Naive B cell (primary cell): ENCODE measurements at places on chromosomes 4 and X.

GRCh38 chr4:102612824-102613366 lies 111.7 kb downstream of the NFKB1 start:
- DNase-seq = peak; percentile 29

DNA sequence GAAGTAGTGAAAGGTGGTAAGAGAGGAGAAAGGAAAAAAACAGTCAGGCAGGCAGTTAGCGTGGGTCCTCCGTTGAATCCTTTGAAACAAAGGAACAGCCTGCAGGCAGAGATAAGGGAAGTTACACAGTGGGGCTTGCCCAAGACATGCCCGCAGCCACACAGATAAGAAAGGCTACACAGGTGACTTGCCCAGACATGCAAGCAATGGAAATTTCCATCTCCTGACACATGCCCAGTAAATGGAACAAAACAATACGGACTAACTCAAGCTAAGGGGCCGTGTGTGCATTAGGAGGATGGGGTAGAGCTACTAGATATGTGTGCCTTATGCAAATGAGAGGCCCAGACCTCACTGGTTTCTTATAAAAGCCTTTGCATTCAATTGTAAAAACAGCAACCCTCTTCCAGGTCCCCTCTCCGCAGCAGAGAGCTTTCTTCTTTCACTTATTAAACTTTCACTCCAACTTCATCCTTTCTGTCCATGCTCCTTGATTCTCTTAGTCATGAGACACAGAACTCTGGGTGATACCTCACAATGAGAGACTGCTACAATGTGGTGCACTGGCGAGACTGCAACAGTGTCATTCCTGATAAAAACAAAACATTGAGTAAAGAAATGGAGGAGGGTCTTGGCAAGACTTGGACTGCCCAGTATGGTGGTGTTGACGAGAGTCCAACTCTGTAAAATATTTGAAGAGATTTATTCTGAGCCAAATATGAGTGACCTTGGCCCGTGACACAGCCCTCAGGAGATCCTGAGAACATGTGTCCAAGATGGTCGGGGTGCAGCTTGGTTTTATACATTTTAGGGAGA lies 997.4 kb upstream of the PRKX start:
- no peak for DNase-seq

DNA sequence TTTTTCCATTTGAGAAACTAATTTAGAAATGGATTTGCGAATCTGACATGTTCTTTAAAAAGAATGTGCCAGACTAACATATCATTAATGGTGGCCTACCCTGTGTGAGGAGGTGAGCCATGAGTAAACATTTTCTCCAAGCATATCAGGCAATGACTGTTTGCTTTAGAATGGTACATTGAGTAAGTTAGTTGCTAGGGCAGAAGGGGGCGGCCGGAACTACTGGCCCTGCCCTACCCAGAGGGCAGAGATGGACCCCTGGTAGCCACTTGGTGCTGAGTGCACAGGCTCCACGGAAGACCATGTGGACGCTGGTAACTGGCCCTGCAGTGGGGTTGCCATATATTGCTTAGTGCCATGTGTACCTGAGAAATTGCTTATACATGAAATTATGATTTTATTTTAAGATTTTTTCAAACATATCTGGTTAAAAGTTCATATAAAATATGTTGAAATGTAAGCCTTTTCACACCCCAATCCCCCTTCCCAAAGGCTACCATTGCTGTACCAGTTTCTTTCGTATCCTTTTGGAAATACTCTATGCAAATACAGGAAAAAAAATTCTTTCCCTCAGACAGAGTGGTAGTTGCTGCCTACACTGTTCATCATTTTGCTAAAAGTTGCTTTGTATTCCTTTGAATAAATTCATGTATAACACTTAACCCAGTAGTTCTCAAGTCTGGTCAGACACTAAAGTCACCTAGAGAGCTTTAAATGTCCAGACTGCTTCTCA lies 8.8 kb downstream of the FNIP2 start:
- no peak for DNase-seq

DNA sequence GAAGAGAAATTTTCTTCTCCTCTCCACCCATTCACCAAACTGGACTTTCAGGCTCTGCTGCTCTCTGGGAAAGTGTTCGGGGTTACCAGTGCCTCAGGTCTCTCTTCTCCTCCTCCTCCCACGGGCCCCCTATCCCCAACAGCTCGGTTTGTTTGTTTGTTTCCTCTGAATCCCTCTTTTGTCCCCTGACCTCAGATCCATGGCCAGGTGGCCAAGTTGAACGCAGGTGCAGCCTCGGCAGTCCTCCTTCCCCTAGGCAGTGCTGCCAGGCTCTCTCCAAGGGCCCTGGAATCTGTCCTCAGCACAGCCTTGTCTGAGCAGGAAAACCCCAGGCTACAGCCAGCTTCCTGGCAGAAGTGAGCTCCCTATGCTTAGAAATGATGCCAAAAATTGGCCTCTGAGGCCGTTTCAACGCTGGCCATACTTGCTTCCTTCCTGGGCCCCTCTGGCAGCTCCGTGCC lies 60.0 kb downstream of the FHDC1 start:
- DNase-seq = no peak

DNA sequence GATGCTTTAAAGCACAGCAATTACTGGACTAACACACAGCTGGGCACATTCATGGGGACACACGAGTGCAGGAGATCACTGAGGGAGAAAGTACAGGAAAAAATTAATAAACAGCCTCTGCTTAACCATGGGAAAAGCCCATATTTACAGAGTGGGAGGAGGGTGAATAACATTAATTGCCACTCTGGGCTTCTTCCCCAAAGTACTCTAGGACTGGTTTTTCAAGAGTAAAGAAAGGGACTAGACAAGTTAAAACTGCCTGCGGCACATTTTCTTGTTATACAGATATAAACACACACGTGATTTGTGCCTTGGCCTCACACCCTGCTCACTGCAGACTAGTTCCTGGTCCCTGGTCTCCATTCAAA lies 179.7 kb upstream of the TET2 start:
- no peak for DNase-seq

- DNase-seq = no peak
Measured at GRCh38 chr4:150237110-150237872, 159.0 kb downstream of the DCLK2 start.

- DNase-seq = no peak
Measured at GRCh38 chr4:84901740-84902281, 64.7 kb downstream of the WDFY3 start.

DNA sequence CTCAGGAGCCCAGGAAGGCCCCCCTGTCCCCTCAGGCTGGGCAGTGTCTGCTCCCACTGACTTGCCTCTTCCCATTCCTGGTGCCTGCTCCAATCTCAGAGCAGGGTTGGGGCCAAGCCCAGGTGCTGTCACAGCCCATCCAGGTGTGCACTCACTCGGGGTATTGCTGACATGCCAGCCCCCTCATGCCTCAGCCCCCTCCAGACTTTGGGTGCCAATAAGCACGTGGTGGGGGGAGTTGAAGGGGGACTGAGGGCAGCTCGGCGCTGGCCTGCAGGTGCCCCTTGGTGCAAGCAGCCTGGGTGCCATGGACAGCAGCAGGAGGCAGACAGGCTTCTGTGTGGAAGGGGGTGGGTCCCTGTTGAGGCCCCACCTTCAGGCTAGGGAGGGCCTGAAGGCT lies 28.4 kb downstream of the NAA11 start:
- no peak for DNase-seq

- peak; percentile 76 for DNase-seq
Measured at GRCh38 chr4:98446499-98447375, 185.6 kb downstream of the RAP1GDS1 start.

DNA sequence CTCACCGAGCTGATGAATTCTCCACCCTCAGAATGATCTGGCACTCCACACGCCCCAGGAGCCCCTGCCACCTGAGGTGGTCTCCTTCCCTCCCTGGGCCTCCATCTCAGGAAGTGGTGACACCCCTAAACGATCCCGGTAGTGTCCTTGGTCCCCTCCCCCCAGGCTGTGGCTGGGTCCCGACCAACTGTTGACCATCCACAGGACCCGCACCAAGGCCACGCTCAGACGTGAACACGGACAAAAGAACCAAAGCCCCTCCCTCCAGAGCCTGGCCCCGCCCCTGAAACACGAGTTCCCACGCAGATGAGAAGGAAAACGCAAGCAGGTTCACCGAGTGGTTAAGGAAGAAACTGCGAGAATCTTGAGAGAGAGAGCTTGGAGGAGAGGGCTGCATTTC lies 16.6 kb downstream of the LRPAP1 start:
- no peak for DNase-seq

- DNase-seq = no peak
Measured at GRCh38 chr4:177308125-177308524, 1.5 kb upstream of the NEIL3 start.

DNA sequence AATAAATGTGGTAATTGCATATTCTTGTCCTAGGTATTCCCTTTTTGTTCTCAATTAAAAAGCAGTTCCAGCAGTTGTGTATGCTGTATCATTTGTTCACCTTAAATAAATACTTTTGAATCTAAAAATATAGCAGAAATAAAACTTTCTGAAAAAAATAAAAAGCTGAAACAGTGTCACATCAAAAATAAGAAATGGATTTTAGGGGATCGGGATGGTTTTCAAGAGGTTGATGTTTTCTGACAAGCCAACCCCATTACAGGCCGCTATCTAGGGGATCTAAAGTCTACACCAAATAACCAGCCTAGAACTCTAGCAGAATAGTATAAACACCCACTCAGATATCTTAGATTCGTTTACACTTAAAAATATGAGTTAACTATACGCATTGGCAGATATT lies 95.4 kb upstream of the MAML3 start:
- DNase-seq = peak; percentile 33

GRCh38 chr4:57442831-57443291 lies 332.7 kb upstream of the IGFBP7 start:
- DNase-seq = no peak

DNA sequence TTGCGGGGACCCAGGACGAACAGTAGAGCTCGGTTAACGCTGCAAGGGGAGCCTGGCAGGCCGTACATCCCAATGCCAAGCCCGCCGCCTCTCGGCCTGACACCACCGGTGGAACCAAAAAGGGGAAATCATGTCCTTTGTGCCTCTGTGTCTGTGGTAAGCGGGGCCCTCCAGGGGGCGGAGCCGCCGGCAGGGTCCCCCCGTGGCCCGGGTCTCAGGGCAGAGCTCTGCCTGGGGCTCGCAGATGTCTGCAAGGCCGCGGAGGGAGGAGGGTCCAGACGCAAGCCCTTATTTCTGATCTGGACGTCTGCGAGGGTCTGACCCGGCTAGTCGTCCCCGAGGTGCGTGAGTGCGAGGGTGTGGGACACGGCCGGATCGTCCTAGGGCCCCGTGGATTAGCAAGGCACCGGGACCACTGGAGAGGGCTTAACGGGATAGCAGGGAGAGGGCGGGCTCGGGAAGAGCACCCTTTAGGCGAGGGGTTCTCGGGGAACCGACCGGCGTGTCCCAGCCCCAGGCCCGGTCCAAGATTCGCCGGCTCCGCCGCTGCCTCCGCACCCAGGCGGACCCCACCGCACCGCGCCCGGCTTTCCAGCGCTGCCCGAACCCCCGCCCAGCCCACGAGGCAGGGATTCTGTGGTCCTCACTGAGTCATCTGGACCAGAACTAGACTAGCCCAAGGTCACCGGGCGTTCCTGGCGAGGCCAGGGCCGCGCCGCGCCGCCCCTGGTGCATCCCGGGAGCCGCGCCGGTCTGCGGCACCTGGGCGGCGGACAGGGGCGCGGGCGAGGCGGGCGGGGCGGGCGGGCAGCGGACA lies 863 bp upstream of the FAM193A start:
- peak; percentile 75 for DNase-seq

DNA sequence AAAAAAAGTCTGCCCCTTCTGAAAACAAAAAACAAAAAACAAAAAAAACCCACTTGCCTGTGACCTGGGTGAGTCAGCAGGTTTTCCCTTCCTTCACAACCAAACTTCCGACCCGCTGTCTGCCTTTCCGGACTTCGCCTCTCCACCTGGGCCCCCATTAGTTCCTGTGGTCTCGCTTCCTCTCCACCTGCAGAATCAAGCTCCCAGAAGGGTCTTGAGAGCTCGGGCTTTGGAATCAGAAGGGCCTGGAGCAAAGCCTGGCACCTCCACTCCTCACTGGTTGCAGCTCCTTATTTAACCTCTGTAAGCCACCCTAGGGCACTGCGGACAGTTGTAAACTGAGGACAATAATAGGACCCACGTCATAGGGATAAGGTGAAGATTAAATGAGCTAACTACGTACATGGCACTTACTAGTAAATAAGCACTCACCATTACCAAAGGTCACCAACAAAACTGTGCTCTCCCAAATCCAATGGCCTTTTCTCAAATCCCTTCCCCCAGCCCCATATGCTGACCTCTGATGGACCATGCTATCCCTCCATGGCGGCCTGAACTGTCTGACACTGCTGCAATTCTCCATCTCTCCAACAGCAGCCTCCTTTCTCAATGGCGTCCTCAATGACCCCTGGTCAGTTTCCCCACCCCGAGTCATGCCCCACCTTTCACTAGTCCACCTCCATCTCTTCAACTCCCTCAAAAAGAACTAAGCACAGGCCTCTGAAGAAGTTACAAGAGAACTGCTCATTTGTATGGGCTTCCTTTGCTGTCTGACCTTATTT lies 64.2 kb downstream of the IRF2 start:
- DNase-seq = peak; percentile 35

DNA sequence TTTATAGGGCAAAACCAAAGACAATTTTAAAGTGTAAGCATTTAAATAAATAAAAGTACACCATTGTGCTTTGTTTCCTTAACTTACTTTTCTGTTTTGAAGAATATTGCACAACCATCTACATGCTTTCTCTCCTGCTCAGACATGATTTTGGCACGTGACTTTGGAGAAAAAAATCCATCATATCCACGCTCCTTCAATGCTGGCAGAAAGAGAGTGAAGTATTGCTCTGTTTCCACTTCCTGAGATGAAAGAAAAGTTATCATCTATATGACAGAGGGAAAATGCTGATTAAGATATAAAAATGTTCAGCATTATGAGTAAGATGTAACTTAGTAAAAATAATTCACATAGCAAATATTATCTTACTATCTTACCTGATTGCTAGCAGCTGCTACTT lies 77.1 kb downstream of the CNOT6L start:
- no peak for DNase-seq

DNA sequence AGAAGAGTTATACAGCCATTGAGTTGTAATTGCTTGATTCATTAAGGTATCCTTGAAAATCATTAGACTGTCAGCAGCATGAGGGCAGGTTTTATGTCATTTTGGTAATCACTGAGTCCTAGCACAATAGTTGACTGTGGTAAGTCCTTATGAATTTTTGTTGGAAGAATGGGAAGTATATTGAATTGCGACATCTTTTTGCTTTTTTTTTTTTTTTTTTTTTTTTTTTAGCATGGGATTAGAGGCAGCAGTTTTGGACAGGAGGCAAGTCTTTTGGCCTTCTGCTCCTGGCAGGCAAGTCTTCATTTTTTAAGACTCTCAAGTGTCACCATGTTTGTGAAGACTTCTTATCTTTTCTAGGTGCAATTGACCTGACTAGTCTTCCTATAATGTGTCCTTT lies 29.7 kb downstream of the PRRG1 start:
- no peak for DNase-seq
